ENCODE measurements at places on chromosomes 3 and 15.

- no peak for DNase-seq
Observed at GRCh38 chr3:158121295-158121694, 11.4 kb downstream of the RSRC1 start.

DNA sequence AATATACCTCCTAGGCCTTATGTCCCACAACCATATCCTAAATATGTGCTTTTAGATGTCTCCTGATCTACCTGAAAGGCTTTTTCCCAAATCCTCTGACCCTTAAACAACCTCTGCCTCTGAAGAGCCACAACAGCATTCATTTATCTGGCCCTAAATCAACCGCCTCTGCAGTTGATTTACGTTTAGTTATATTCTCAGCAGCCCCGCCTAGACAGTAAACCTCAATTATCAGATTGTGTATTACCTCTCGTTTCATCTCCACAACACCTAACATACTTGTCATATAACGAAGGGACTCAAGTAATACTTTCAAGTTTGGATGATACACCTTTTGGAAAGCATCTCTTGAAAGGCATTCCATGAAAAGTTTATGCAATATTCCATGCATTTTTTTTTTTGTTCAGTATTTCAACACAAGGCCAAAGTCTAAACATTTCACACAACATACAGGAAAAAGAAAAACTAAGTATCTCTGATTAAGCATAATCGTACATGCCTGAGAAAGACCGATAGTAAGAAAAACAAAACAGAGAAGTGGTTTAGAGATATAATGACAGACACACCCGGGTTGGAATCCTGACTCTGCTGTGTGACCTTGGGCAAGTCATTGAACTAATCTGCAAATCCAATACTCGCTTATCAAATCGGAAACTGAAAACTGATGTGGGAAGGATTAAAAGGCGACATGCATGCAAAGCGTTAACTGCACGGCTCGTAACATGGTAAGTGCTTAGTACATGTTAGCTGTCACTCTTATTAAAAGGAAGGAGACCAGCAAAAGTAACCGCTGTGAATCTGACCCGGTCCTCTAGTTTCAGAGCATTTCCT, 778 bp downstream of the CRBN start:
- no peak for DNase-seq

DNA sequence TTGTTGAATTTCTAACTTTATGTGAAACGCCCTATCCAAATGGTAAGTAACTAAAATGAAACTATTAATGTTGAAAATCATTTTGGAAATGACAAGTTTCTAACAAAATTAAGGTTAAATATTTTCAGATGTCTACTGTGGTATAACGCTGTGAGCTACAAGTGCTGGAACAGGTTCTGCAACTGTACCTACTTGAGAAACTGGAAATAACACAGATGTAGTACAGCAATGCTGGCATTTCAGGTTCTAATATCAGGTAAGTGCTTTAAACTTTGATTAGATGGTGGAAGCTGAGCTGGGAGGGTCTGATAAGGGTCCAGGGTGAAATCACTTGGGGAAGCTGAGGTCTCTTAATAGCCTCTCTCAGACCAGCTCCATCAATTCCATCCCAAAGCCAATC, 315.1 kb downstream of the STXBP5L start:
- DNase-seq, result no peak

DNA sequence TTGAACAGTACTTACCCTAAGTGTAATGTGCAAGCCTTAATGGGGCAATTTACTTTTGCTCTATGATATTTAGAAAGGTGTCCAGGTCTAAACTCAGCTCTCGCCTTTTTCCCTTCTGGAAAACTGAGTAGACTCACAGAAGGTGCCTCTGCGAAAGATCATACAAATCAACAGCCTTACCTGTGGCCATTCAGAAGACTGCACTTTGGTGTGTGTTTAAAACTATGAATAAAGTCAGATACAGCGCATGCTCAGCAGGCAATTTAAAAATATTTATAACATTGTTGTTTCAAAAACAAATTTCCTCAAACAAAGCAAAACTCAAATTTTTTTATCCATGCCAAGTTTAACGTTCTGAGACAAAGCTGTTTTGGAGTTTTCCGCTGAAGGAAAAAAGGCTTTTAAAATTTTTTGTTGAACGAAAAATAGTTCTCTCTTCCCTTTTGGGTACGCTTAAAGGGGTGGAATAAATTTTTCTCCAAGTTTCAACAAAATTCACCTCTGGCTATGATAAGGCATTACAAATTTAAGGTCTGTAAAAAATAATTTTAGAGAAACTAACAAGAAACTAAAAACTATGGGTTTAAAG, 156.3 kb downstream of the TIGIT start:
- no peak for DNase-seq

GRCh38 chr15:71349336-71349735, 234.1 kb downstream of the THSD4 start:
- no peak for DNase-seq

DNA sequence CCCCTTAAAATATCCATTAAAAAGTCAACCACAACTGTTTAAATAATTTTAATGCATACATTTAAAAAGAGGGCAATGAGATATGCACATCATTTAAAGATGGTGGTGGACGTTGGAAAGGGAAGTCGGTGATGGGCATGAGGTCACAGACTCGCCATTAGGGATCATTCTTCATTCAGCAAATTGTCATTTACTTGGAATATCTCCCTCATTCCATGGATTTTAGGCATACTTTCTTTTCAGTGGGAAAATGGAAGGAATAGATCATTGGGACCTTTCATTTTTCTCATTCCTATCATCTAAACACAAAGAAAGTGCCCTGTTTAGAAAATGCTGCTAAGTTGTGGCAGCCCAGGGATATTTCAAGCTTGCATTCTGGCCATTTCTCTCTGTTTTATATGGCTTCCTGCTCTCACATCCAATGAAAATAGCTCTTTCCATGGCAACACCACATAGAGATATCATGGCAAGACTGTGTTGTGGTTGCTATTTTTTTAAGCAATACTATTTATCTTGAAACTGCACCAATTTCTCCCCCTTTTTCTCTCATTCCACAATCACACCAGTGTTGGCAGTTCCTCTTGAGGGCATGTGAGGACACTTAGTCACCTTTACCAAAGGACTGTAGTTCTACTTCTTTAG, 40.7 kb upstream of the LMCD1 start:
- DNase-seq, result no peak

GRCh38 chr15:57820119-57820518, 113.6 kb downstream of the POLR2M start:
- no peak for DNase-seq

- no peak for DNase-seq
Observed at GRCh38 chr3:167918008-167918596, 177.6 kb downstream of the GOLIM4 start.

DNA sequence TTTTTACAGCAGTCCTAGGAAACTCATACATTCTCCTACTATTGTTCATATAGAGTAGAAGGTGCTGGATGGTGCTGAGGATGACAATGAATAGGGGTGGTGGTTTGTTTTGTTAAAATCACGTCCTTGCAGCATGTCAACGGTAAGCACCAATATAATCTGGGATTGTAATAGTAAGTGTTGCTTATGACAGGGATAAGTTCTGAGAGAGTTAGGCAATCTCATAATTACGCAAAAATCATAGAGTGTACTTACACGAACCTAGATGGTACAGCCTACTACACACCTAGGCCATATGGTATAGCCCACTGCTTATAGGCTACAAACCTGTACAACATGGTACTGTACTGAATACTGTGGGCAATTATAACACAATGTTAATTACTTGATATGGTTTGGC, 64.3 kb upstream of the TSPAN3 start:
- no peak for DNase-seq

- DNase-seq, result no peak
Observed at GRCh38 chr3:187522293-187522692, 147.9 kb downstream of the SST start.

GRCh38 chr3:169456900-169457299, 206.6 kb downstream of the MECOM start:
- no peak for DNase-seq
